MCF 10A (cell line): ENCODE measurements at places on chromosomes 4 and X. TPM values are rescaled to one million over a fixed set of nuclear protein-coding genes. Genes with fewer than 3 reads are reported as not detected.

DNA sequence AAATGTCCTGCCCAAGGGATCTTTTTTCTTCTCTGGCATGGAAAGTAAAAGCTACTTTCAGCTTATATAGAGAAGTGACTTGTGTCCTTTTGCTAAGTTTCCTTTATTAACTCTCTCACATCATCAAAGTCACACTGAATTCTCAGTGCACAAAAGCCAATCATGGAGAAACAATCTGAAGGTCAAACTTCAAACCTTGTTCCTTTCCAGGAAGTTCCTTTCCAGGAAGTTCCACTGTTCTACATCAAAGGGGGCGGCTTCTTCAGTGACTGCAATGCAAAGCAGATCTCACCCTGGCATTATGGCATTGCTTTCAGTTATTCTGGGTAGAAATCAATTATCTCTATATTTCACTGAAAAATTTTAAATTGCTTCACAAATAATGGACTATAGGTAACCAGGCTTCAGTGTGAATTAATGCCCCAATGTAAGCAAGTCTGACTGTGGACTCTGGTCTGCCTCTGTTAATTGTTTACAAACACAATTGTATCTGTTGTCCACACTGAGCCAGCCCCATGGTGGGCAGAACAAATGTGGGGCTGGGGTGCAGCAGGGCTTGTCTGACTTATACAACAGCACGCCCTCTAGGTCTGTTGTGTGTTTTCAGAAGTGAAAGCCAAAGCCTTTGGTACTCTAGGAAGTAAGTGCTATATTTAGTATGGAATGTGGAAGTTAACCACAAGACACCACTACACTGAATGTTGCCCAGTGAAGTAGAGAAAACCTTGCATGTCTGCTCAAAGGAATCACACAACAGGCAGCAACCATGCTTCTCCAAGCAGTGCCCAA lies 98.8 kb downstream of the CDS1 start:
- H3K4me3 ChIP-seq: no peak overlapping the region
- no peak overlapping the region for H3K27ac ChIP-seq
- peak; percentile 45 for DNase-seq
- peaks cover 67% of the 10 kb centered on the region for H3K36me3 ChIP-seq

The DCAF12L2 gene
- total RNA-seq: not detected in 2 replicates

DNA sequence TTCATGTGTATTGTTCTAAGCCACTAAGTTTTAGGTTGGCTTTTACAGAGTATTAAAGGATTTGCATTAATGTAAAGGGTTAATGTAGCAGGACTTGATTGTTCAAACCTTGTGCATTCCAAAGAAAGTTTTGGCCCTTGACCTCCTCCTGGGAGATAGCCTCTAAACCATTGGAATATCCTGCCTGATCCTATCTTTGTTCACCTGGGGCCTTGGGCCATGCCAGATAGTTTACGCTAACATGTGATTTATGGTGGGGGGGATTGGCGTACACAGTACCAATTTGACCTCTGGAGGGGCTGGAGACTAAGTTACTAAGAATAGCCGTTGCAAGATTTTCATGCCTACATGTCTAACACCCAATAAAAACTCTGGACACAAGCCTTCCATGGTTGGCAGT lies 1002.7 kb upstream of the PABPC4L start:
- no peaks in the 10 kb centered on the region for H3K27me3 ChIP-seq
- no peak overlapping the region for H3K27ac ChIP-seq
- H3K36me3 ChIP-seq: no peaks in the 10 kb centered on the region
- H3K4me3 ChIP-seq: no peak overlapping the region
- no peak for DNase-seq

DNA sequence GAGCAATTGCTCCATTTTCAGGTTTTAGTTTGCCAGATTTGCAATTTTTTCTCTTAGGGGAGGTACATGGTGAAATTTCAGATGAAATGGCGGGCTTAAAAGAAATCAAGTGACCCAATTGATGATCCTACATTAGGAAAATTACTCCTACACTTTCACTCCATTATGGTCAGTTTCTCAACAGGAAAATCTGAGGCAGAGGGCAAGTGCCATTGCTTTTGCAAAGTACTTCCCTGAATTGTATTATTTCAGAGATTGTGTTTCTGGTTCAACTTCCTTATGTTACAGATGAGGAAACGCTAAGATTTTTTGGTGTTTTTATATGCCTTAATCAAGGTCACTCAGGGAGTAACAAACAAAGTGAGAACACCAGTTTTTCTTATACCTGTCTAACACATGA lies 302.2 kb downstream of the ARAP2 start:
- no peaks in the 10 kb centered on the region for H3K27me3 ChIP-seq
- no peak for DNase-seq
- H3K36me3 ChIP-seq: no peaks in the 10 kb centered on the region
- no peak overlapping the region for H3K4me3 ChIP-seq
- no peak overlapping the region for H3K27ac ChIP-seq
- H3K4me1 ChIP-seq: no peaks in the 10 kb centered on the region

- no peak for DNase-seq
- no peak overlapping the region for H3K27ac ChIP-seq
- no peak overlapping the region for H3K4me3 ChIP-seq
- peaks cover 6% of the 10 kb centered on the region for H3K4me1 ChIP-seq
- H3K27me3 ChIP-seq: no peaks in the 10 kb centered on the region
- peaks cover 10% of the 10 kb centered on the region for H3K36me3 ChIP-seq
These were observed 23.7 kb downstream of the TAPT1 start for GRCh38 chr4:16202598-16202997.

DNA sequence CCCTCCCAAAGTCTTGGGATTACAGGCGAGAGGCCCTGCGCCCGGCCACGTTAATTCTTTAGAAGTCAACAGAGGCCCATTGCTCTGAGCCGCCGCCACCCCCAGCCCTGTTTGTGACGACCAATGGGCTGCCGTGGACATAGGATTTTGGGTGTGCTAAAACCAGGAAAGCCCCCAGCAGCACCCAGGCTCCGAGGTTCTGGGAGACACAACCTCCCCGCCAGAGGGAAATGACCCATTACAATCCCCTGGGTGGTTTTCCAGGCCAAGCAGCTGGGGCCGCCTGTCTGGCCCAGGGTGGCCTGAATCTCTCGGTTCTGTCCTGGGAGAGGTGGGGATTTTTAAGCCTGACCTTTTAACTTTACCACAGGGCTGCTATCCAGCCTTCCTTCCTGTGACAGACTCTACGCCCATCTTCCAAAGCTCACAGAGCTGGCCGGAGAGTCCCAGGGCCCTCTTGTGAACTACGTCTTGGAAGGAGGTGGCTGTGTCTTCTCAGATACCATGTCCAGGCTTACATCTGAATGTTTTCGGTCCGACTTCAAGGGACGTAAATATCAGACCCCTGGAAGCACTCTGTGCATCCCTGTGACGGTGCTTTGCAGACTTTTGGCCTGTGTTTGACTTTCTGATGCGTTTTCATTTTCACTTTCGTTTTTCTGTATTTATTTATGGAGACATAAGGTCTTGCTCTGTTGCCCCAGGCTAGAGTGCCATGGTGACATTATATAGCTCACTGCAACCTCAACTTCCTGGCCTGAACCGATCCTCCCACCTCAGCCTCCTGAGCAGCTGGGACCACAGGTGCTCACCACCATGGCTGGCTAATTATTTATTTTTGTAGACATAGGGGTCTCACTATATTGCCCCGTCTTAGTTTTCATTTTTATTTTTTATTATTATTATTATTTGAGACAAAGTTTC lies 36.0 kb downstream of the P2RY8 start:
- no peak overlapping the region for H3K4me3 ChIP-seq
- peaks cover 5% of the 10 kb centered on the region for H3K36me3 ChIP-seq
- H3K4me1 ChIP-seq: no peaks in the 10 kb centered on the region
- no peaks in the 10 kb centered on the region for H3K27me3 ChIP-seq
- no peak overlapping the region for H3K27ac ChIP-seq
- no peak for DNase-seq

DNA sequence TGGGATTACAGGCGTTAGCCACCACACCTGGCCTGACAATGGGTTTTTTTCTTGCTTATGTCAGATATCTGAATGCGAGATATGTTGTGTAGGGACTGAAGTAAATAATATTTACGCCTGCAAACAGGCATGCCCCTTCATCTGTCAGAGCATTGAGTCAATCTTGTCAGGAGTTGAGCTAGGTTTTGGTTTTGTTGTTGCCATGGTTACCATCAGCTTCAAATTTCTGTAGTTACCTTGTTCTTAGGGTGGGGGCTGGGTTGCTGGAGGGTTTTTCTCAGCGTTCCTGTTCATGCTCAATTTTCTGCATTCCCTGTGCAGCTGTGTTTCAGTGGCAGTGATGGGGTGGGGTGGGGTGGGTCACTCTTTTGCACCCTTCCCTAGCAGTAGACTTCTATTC lies 14.5 kb downstream of the MRPL1 start:
- no peak overlapping the region for H3K4me3 ChIP-seq
- DNase-seq: no peak
- peaks cover 18% of the 10 kb centered on the region for H3K4me1 ChIP-seq

- H3K4me3 ChIP-seq: peak overlapping the region; percentile 72
- no peaks in the 10 kb centered on the region for H3K4me1 ChIP-seq
- H3K27ac ChIP-seq: no peak overlapping the region
- peak; percentile 37 for DNase-seq
- no peaks in the 10 kb centered on the region for H3K36me3 ChIP-seq
These were observed 140.6 kb downstream of the GPM6A start for GRCh38 chr4:175671491-175671934.
